ENCODE measurements at places on chromosomes 4 and X.

DNA sequence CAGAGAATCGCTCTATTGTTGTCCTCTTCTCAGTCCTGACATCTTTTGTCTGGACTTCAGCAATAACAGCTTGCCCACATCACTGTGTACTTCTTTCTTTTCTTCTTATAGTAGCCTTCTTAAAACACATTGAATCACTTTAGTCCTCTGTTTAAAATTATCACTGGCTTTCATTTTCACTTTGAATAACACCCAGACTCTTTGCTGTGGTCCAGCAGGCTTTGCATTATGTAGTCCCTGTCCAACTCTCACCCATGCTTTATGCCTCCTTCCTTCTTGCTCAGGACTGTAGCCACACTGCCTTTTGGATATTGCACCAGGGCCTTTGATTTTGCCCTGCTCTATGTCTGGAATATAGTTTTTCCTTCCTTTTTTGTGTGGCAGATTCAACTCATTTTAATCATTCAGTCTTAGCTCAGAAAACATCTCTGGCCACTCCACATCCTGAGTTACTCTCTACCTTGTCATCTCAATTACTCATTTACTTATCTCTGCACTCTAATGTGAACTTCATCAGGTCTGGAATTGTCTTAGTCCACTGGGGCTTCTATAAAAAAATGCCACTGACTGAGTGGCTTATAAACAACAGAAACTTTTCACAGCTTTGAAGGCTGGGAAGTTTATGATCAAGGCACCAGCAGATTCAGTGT lies 168.2 kb downstream of the C4orf33 start:
- H3K27me3 ChIP-seq, result no peaks in the 10 kb centered on the region
- no peak overlapping the region for H3K27ac ChIP-seq
- no peak overlapping the region for H3K4me3 ChIP-seq
- no peaks in the 10 kb centered on the region for H3K36me3 ChIP-seq

GRCh38 chrX:67545036-67545821 lies 1.4 kb downstream of the AR start:
- no peak overlapping the region for H3K27ac ChIP-seq
- no peak for DNase-seq
- peaks cover 8% of the 10 kb centered on the region for H3K27me3 ChIP-seq
- H3K36me3 ChIP-seq, result no peaks in the 10 kb centered on the region
- no peak overlapping the region for H3K4me3 ChIP-seq
- H3K4me1 ChIP-seq, result no peaks in the 10 kb centered on the region

DNA sequence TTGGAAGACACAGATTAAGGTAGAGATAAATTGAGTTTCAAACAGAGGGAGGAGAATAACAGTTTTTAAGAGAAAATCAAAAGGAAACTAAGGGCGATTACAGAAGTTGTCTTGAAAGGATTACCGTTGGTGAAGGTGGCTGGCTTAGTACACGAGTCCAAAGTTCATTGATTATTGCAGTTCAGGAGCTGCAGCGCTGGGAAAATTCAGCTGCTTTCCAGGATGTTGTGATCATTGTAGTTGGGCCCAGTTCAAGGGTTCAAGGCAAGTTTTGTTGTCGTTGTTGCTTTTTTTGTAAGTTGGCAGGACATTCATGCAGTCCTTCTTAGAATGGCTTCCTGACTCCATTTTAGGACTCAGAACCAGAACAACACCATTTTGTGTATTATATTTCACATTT lies 461.7 kb downstream of the RAPGEF2 start:
- H3K27me3 ChIP-seq, result no peaks in the 10 kb centered on the region
- DNase-seq, result no peak
- H3K4me1 ChIP-seq, result no peaks in the 10 kb centered on the region
- H3K27ac ChIP-seq, result no peak overlapping the region
- no peaks in the 10 kb centered on the region for H3K36me3 ChIP-seq

DNA sequence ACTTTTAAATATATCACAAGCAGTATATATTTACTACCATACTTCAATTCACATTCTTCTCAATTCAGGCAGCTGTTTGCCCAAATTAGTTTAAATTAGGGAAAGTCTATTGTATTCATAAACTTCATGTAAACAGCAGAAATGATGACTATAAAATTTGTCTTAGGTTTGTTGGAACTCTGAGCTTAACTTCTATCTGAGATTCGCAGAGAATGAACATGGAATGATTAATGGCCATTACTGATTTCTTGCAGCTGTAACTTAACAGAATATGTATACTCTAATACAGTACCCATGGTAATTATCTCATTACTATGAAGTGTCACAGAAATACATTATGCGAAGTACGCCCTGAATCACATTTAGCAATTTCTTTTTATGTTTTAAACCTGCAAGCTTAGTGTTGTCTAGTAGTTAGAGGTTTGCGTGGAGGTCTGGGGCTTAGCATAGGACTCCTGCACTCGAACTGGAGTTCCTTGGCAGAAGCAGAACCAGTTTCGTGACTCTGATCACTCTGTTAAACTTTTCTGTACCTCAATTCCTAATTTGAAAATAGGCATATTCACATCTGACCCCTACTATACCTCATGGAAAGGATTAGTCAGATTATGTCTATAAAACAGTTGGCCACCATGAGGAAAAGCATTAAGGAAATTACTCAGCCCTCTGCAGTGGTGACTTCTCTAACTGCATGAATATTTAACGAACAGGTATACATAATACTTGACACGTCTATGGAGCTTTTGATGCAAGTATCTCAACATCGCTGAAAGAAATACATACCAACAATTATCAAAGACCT lies 243.2 kb downstream of the MGST2 start:
- H3K36me3 ChIP-seq, result no peaks in the 10 kb centered on the region
- DNase-seq, result no peak
- no peaks in the 10 kb centered on the region for H3K27me3 ChIP-seq
- H3K4me1 ChIP-seq, result no peaks in the 10 kb centered on the region
- H3K4me3 ChIP-seq, result no peak overlapping the region

DNA sequence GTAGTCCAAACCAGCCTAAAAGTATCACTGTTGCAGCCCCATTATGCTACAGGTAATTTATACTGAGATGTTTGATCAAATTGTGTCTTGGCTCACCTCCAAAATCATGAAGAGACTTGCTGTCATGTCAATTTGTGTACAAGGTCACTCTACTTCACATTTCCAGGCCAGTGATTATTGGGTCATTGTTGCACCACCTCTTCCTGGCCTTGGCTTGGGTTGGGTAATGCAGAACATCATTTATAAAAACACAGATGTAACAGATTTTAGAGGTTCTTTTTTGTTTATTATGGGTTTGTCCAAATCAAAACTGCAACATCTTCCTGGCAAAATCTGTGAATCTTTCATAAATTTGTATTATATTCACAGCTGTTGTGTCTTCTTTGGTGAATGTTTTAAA lies 459.5 kb downstream of the ANKRD50 start:
- H3K36me3 ChIP-seq, result no peaks in the 10 kb centered on the region
- no peak for DNase-seq
- H3K4me3 ChIP-seq, result no peak overlapping the region
- H3K4me1 ChIP-seq, result no peaks in the 10 kb centered on the region
- no peak overlapping the region for H3K27ac ChIP-seq
- no peaks in the 10 kb centered on the region for H3K27me3 ChIP-seq

DNA sequence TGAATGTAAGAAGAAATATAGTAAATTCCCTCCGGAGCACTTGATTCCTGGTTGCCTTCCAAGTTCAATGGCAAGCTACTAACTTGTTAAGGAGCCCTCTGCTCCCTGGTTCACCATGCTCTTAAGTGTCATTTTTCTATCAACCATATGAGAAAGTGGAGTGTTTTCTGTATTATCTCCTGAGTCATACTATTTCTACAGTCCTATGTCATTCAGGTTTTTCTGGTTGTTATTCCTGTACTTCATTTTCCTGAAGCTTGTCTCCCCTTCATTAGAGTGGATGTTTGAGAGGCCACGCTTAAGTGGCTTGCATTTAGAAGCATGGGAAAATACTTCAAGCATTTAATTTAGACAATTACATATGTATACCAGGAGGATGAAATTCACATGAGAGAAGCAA lies 14.7 kb upstream of the EPGN start:
- H3K4me3 ChIP-seq, result no peak overlapping the region
- DNase-seq, result no peak
- no peaks in the 10 kb centered on the region for H3K27me3 ChIP-seq
- H3K36me3 ChIP-seq, result no peaks in the 10 kb centered on the region

DNA sequence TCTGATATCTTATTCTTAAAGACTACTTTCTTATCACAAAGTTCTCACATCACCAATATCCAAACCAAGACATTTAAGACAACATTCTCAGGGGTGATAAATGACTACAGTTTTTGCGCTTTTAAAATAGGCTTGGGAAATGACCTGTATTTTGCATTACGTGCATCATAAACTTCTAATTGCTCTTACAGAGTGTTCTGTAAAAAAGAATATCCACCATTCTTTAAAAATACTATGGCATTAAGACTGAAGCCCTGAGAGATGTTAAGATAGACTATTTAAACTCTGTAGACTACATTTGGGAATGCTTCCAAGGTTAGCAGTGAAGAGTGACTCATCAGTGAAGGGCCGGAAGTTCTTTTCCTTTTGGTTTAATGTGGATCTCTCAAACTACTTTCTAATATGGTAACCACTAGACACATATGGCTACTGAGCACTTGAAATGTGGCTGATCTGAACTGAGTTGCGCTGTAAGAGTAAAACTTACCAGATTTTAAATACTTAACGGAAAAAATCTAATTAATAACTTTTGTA lies 518.8 kb upstream of the FTHL17 start:
- H3K4me3 ChIP-seq, result no peak overlapping the region
- H3K36me3 ChIP-seq, result no peaks in the 10 kb centered on the region
- no peak overlapping the region for H3K27ac ChIP-seq
- H3K4me1 ChIP-seq, result no peaks in the 10 kb centered on the region
- no peak for DNase-seq

DNA sequence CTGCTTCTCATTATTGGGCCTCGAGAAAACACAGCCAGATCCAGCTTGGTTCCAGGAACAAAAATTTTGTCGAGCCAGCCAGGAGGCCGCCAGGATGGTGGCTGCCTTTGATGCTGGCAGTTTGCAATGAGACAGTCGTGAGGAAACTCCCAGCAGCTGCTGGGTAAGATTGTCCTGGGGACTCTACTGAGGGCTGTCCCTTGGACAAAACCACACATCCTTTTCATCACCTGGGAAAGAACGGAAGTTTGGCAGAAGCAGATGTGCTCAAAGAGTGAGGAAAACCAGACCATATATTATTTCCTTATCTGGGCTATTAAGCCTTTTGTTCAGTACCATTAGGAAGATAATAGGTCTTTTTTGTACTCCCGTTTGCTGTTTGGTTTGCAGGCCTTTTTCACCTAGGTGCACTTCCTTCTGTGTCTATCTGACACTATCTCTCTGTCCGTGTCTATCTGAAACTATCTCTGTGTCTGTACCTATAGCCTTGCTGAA lies 13.4 kb upstream of the PAPSS1 start:
- no peaks in the 10 kb centered on the region for H3K4me1 ChIP-seq
- no peak overlapping the region for H3K27ac ChIP-seq
- H3K4me3 ChIP-seq, result no peak overlapping the region
- DNase-seq, result no peak
- no peaks in the 10 kb centered on the region for H3K36me3 ChIP-seq
- H3K27me3 ChIP-seq, result peaks cover 10% of the 10 kb centered on the region

DNA sequence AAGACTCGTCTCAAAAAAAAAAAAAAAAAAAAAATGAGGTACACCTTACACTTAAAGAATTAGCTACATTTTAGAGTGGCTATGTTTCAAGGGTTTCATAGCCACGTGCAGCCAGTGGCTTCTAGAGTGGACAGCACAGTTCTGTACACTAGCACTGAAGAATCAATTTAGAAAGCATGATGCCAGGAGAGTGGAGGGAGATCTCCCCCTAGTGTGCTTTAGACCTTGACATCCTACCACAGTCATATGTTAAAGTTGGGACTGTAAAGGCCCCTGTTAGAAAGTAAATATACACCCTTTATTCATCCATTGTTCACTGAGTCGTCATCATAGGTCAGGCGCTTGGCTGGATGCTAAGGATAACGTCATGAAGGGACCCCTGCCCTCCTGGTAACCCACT lies 179.4 kb downstream of the QDPR start:
- H3K36me3 ChIP-seq, result peaks cover 5% of the 10 kb centered on the region
- H3K4me1 ChIP-seq, result peaks cover 20% of the 10 kb centered on the region
- no peak overlapping the region for H3K4me3 ChIP-seq
- H3K27ac ChIP-seq, result no peak overlapping the region
- no peaks in the 10 kb centered on the region for H3K27me3 ChIP-seq
- DNase-seq, result no peak

- H3K4me3 ChIP-seq, result no peak overlapping the region
- no peaks in the 10 kb centered on the region for H3K36me3 ChIP-seq
- H3K27me3 ChIP-seq, result no peaks in the 10 kb centered on the region
- DNase-seq, result no peak
- no peak overlapping the region for H3K27ac ChIP-seq
Measured at GRCh38 chr4:123616951-123617461, 220.4 kb downstream of the SPRY1 start.

DNA sequence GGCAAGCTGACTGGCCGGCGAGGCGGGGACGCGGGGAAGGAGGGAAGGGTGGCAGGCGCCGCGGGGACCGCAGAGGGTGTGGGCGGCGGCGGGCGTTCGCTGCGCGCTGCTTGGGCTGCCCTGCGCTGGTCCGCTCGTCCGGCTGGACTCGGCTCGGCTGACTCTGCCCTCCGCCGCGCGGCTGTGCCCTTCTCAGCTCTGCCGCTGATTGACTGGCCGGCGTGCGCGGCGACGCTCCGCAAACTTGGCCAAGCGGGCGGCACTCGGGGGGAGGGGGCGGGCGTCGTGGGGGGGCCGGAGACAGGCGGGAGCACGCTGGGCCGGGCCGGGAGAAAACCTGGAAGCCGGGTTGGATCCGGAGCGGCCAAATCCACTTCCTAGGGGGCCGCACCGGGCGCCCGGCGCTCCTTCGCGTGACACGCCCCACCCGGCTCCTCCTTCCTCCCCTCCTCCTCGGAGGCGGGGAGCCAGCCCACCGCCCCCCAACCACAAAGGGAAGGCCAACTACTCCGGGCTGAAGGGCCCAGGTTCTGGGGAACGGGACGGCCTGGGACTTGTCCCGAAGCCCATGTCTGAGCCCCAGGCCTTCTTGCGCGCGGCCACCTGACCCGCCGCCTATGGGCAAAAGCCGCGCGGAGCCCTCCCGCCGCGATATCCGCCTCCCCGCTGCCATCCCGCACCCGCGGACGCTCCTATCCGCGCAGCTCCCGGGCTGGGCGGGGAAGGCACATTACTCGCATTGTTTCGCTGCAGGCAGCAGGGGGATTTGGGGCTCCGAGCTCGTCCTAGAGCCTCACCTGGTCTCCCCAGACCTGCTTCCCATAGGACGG lies at the start of gene GPC4:
TSS of gene GPC4 (minus strand) at position 214 of the 830 bp plus-strand sequence. CDS start 524 bp downstream, outside the sequence.
- peak within 1 kb of the TSS; percentile 99 for H3K4me3 ChIP-seq
- no peaks in the 10 kb centered on the region for H3K27me3 ChIP-seq
- H3K4me1 ChIP-seq, result no peaks in the 10 kb centered on the region
- H3K36me3 ChIP-seq, result peaks cover 29% of the 10 kb centered on the region
- peak; percentile 82 for DNase-seq

- DNase-seq, result peak; percentile 2
- no peaks in the 10 kb centered on the region for H3K4me1 ChIP-seq
- H3K4me3 ChIP-seq, result peak overlapping the region; percentile 78
- H3K27ac ChIP-seq, result peak overlapping the region; percentile 78
Measured at GRCh38 chr4:177441061-177441802, 1.0 kb downstream of the AGA start.

GRCh38 chrX:49247346-49247745 lies 12.1 kb downstream of the CCDC22 start:
- H3K36me3 ChIP-seq, result peaks cover 16% of the 10 kb centered on the region
- no peak overlapping the region for H3K4me3 ChIP-seq
- no peak for DNase-seq
- H3K4me1 ChIP-seq, result no peaks in the 10 kb centered on the region

GRCh38 chr4:143375326-143376073 lies 38.8 kb downstream of the GAB1 start:
- peaks cover 9% of the 10 kb centered on the region for H3K4me1 ChIP-seq
- H3K4me3 ChIP-seq, result no peak overlapping the region
- no peak overlapping the region for H3K27ac ChIP-seq
- H3K27me3 ChIP-seq, result no peaks in the 10 kb centered on the region

- H3K4me3 ChIP-seq, result no peak overlapping the region
- peak overlapping the region; percentile 50 for H3K27ac ChIP-seq
- H3K27me3 ChIP-seq, result no peaks in the 10 kb centered on the region
- peaks cover 8% of the 10 kb centered on the region for H3K36me3 ChIP-seq
Measured at GRCh38 chr4:40458109-40458508, 123.0 kb downstream of the CHRNA9 start.

Measured in Calu3 (cell line).